ENCODE measurements at places on chromosomes 4 and X.

DNA sequence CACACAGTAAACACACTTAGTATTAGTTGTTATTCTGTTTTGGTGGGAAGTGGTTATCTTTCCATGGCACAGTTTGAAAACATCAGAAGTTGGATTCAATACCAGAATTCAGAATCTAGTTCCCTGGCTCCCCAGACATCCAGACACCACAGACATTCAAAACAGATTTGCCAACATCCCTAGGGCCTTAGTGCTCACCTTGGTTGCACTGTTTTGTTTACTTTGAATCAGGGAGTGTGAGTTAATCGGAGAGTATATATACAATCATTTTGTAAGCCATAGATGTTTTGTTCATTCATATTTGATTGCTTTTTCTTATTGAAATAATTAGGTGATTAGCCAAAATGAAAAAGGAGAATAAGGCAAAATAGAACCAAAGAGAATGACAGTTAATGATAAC lies 324.7 kb upstream of the CLNK start:
- DNase-seq, result no peak

- no peak for DNase-seq
Measured at GRCh38 chrX:65677954-65678469, 10.6 kb downstream of the MSN start.

GRCh38 chr4:185054886-185055285 lies 36.6 kb downstream of the HELT start:
- no peak for DNase-seq

GRCh38 chr4:1104647-1105046 lies 8.7 kb downstream of the RNF212 start:
- DNase-seq, result no peak

DNA sequence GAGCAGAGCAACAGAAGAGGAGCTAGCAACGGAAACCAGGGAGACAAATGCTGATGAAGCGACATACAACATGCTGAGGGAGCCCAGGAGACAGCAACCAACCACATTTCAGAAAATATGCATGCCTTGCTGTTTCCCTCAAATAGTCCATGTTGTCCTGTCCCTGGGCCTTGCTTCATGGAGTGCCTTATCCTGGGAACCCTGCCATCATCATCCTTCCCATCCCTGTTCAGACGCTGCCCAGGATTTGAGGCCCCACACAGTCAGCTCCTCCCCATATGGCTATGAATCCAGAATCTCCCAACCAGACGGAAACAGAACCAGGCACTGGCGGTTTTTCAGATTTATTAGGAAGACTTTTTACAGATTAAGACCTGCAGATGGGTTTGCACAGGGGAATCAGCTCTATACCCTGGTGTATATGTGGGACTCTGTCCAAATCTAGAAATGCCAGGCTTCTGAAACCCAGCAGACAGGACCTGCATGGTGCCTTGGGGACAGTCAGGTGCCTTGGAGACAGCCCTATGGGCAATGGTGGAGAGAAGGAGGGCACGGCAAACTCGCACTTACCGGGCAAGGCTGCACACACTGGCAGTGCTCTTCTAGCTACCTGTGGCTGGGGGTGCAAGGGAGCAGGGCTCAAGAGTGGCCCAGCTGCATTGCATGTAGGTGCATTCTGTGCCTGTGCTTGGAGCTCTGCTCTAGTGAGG lies 199.7 kb upstream of the MAMLD1 start:
- DNase-seq, result no peak

DNA sequence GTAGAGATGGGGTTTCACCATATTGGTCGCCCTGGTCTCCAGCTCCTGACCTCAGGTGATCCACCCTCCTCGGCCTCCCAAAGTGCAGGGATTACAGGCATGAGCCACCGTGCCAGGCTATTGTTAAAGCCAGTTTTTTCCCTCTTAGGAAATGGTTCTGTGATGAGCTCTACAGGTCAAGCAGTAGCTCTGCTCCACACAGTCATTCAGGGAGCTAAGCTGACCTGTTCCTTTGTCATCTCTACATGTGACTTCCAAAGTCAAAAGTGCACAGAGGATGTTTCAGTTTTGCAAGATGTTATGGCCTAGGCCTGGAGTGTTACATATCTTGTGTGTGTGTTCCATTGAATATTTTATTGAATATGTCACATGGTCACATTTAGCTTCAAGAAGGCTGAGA lies 11.4 kb downstream of the MCUB start:
- DNase-seq, result no peak

DNA sequence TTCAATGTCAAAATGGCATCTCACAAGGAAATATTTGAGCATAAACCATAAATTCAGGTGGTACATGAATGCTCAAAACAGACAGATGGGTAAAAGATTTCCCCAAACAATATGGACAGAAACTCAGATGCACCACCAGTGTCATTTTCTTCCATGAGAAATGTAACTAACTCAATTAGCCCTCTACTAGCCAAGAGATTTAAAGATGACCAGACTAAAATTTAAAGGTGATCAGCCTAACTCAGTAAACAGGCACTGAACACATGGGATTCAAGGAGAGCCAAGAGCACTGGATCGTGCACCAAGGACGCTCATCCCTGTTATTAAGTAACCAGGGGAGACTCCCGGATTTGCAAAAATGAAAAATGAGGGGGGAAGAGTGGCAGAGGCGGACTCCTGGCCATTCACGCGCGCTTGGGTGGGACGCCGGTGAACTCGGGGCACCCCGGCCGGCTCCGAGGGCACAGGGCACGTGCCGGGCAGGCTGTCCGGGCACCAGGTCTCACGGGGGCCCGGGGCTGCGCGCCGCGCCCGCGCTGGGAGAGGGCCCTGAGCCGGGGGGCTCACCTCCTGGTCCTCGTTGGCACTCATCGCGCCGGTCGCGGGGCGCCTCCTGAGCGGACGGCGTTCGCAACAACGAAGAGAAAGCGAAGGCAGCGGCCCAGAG lies 490 bp downstream of the RWDD4 start:
- DNase-seq, result no peak

DNA sequence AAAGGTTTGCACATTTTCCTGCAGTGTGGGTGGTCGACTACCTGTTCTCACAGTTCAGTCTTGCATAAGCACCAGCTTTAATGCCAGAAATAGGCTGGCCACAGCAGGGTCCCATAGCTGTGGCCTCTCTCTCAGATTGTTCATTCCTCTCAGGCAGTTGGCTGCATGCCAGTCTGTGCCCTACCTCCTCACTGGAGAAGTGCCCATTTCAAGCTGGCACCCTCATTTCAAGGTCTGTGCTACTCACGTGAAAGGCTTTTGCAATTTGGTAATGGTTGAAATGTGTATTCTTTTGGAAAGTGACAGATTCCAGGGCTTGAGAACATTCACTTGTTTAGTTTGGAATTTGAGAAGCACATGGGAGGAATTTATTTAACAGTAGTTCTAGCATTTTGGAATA lies 28.9 kb upstream of the MTMR1 start:
- no peak for DNase-seq
